ENCODE measurements at places on chromosomes 1 and 21. TPM values are rescaled to one million over a fixed set of nuclear protein-coding genes. Genes with fewer than 3 reads are reported as not detected.

Gene SIPA1L2
- 11.8 TPM for total RNA-seq

Gene LRRIQ3
- 0.51 TPM for total RNA-seq

Gene LPAR3
- not detected for total RNA-seq

Gene MAP10
- total RNA-seq, result 0.64 TPM

Gene KCNE2
- not detected for total RNA-seq

Gene CRYBG2
- total RNA-seq, result 0.25 TPM

GRCh38 chr1:216640100-216640499 lies 83.1 kb downstream of the ESRRG start:
- DNase-seq, result no peak

GRCh38 chr1:81967951-81968350 lies 167.2 kb downstream of the ADGRL2 start:
- no peak for DNase-seq

DNA sequence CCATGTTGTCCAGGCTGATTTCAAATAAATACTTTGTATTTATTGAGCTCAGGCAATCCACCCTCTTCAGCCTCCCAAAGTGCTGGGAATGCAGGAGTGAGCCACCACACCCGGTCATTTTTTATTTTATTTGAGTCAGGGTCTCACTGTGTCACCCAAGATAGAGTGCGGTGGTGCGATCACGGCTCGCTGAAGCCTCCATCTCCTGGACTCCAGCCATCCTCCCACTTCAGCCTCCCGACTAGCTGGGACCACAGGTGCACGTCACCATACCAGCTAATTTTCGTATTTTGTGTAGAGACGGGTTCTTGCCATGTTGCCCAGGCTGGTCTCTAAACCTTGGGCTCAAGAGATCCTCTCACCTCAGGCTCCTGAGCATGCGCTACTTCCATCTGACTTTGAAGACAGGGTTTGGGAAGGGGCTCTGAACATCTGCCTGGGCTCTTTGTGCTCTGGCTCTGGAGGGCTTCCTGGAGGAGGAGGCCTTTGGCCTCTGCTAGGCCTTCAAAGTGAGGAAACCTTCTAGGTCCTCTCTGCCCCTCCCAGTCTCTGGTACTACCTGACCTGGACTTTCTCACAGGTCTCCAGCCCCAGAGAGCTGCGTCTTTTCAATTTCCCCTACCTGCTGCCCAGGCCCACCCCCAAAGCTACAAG lies 5.8 kb downstream of the HSPB7 start:
- no peak for DNase-seq

DNA sequence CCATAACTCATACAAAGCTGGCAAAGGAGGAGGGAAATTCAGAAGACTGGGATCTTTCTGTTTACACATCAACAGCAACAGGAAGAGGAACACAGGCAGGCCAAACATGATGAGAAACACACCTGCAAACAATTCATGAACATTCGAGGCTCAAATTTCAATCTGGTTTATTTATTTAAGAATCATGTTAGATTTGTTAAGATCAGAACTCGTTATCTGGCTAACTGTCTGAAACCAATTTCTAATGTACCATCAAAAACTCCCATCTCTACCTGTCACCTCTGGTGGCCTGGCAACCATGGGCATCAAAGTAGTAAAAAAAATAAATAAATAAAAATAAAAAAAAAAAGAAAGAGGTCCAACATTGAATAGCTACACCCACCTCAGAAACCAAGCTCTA lies 9.8 kb downstream of the LBR start:
- no peak for DNase-seq

- DNase-seq, result no peak
Measured at GRCh38 chr1:22553991-22554522, 9.2 kb upstream of the EPHA8 start.

DNA sequence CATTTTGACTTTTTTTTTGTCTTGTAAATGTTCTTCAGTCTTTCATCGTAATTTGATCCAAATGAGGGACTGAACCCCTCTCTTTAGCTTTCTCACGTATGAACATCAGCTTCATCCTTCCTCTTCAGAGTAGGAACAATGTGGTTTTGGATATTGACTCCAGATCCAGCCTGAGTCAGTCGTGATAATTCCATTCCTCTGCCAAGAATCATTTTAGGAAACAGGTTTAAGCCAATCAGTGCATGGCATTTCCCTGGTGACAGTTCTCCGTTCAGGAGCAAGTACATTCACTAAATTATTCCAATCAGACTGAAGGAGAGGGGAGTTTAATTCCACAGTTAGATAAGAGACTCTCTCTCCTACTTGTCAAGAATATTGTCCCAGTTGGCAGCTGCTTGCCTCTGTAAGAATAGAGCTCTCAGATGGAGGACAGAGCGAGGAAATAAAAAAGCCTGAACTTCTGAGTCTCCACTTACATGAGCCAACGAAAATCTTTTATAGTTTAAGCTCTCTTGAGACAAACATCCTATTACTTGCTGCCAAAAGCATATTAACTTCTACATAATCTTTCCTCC lies 18.6 kb downstream of the RHOU start:
- DNase-seq, result no peak

- no peak for DNase-seq
Measured at GRCh38 chr1:44074415-44074814, 43.2 kb upstream of the SLC6A9 start.

DNA sequence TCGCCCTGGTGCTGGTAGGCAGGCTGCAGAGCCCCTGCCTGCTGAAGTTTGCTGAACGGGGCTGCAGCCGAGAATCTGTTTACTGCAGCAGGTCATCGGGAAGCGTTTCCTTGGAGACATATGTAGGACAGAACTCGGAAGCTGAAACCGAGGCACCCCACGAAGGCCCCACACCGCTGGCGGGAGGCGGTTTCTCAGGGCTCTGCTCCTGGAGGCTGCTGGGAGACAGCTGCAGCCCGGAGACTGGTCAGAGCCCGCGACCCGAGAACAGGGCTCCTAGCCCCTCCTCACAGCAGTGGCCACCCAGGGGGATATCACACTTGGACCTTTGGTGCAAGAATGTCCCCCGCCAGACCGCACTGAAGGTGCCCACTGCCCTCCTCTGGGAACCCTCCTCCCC lies 12.7 kb upstream of the PLCH2 start:
- no peak for DNase-seq
